Activated gamma-delta T cell treated with Interleukin-2 at 50 U/mL for 16 hours (primary cell): ENCODE measurements at places on chromosomes 2 and 18.

GRCh38 chr18:12882453-12883371 lies 1.3 kb downstream of the PTPN2 start:
- DNase-seq: no peak

DNA sequence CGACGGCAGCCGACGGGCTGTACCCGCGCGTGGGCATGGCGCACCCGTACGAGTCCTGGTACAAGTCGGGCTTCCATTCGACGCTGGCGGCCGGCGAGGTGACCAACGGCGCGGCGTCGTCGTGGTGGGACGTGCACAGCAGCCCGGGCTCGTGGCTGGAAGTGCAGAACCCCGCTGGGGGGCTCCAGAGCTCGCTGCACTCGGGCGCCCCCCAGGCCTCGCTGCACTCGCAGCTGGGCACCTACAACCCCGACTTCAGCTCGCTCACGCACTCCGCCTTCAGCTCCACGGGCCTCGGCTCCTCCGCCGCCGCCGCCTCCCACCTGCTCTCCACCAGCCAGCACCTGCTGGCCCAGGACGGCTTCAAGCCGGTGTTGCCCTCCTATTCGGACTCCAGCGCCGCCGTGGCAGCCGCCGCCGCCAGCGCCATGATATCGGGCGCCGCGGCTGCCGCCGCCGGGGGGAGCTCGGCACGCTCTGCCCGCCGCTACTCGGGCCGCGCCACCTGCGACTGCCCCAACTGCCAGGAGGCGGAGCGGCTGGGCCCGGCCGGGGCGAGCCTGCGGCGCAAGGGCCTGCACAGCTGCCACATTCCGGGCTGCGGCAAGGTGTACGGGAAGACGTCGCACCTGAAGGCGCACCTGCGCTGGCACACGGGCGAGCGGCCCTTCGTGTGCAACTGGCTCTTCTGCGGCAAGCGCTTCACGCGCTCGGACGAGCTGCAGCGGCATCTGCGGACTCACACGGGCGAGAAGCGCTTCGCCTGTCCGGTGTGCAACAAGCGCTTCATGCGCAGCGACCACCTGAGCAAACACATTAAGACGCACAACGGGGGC lies 2.0 kb downstream of the SP9 start:
- peak; percentile 20 for DNase-seq

- DNase-seq: no peak
These were observed 15.1 kb downstream of the MYL1 start for GRCh38 chr2:210299866-210300373.

DNA sequence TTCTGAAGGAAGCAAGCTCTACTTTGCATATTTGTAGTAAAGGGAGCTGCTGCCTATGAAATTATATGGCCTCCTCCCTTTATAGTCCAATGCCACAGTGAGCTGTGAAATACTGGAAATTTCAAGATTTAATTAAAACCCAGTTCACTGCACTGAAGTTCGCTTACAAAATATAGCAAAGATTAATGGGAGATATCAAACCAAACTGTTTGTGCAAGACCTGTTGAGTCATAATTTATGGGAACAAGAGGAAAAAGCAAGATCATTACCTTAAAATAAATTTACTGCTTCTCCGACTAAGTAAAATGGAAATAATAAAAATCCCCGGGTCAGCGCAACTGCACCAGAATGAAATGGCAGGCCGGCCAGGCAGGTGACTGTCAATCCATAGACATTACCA lies 215.5 kb upstream of the RAB6C start:
- no peak for DNase-seq

GRCh38 chr18:8794156-8794933 lies 89.0 kb downstream of the MTCL1 start:
- DNase-seq: no peak

- DNase-seq: no peak
These were observed 200.6 kb upstream of the MEX3C start for GRCh38 chr18:51398104-51398503.

DNA sequence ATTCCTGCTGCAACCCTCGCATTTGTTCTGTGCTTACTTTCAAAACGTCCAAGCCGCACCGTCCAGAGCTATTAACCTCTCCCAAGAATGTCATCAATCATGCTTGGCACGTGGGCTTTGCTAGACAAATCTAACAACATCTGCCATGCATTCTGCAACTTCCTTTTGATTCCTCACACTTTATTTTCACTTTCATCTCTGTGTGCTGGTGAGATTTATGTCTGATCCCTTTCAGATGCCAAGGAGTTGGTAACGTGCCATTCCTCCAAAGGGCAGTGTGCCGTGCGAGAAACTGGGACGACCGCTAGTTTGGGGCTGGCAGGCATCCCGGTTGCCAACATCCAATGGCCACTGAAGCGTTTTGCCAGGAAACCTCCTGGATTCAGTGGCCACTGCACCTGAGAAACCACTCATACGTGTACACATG lies 230.0 kb upstream of the PARD3B start:
- DNase-seq: no peak

DNA sequence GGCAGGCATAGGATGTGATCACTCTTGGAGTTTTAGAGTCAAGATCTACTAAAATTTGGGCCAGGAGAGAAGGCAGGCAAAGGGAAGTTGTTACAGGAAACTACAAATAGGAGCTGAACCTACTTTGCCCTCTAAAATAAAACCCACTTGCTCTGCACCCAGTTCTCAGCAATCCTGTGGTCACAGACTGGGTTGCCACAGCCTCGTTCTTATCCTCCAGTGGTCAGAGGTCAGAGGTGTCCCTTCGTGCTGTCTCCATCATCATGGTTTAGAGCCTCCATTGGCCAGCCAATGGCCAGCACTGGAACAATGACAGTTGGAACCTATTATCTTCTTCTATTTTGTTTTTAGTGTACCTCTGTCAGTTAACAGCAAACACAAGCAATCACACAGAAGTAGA lies 90.7 kb upstream of the TNP1 start:
- no peak for DNase-seq

DNA sequence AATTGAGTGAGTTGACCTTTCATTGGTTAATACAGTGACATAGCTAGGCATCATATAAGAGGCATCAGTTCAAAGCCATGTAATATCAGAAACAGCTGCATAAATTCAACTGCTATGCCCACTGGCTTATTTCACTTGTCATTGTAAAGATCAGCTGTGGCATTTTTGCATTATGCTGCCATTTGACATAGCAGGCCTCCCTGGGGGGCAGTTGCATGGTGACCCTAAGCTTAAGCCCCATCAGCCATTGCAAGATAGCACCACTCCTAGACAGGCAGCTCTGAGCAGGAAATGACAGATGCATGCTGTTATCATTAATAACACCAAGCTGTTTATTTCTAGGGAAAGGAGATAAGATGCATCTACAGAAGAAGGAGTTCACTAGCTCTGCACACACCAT lies 233.4 kb upstream of the CNTNAP5 start:
- no peak for DNase-seq

DNA sequence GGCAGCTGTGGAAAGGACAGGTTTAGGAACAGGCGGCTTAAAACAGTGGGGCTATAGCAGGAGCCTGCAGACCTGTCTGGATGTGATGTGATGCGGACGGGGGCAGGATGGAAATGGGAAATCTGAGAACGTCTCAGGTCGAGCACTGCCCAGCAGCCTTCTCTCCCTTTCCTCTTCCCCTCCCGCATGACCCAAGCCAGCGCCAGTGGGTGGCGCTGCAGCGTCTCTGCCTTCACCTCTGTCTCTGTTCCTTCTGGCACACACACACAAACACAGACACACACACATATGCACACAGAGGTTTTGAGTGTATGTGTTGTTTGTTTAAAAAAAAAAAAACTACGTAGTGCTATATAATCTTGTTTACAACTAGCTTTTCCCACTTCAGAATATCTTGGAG lies 82.0 kb upstream of the SLC66A3 start:
- DNase-seq: no peak

GRCh38 chr2:18551623-18552022 lies 8.8 kb downstream of the RDH14 start:
- DNase-seq: no peak

DNA sequence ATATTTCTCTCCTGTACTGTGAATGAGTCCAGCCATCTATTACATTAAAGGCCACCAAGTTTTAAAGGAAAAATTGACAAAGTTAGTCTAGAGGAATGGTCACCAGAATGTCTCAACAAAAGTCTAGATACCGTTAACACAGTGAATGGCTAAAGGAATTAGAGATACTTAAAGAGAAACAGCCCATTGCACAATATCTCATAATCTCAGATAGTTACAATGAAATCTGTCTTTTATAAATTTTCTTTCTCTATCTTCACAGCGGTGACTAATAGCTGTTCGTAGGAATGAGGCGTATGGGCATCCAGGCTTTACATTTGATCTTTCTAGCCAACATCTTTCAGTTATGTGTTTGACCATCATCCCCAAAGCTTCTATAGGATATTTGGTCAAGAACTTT lies 30.6 kb downstream of the R3HDM1 start:
- DNase-seq: no peak

DNA sequence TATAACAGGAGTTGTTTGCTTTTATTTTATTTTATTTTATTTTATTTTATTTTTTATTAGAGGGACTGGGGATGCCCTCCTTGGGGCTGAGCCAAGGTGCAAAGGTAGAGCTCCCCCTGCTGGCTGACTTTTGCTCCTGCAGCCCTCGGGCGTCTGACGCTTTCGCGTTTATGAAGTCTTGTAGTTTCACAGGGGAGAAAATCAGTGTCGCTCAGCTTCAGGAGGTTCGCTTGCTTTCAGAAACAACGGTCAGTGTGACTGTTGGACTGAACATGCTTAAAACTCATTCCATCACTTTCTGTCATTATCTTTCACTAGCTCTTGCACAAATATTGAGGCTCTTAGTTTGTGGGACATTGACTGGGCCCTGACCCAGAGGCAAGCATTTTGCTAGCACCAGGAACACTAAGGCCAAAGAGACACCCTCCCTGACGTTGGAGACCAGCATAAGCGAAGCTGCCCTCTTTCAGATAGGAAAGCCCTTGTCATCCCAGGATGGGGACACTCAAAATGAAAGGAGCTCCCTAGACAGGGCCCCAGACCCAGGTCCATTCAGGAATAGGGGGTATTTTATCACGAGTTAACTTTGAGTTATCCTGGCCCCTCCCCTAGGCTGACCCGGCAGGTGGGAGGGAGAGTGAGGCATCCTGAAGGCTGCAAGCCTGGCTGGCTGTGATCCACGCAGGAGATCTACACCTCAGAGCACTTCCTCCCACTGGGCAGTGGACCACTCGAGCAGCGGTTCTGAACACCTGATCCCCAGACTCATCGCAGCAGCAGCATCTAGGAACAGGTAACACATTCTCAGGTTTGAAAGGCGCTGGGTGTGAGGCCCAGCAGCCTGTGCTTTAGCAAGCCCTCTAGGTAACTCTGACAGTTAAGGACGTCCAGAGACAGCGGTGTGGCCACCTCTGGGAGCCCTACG lies 34.4 kb downstream of the LGALSL start:
- DNase-seq: peak; percentile 83

- no peak for DNase-seq
These were observed 53.2 kb downstream of the FEZ2 start for GRCh38 chr2:36544638-36545338.

GRCh38 chr2:168025487-168026202 lies 221.8 kb downstream of the STK39 start:
- no peak for DNase-seq

GRCh38 chr18:32629981-32630700 lies 142.7 kb downstream of the KLHL14 start:
- DNase-seq: no peak

GRCh38 chr2:165563468-165564225 lies 94.1 kb downstream of the CSRNP3 start:
- no peak for DNase-seq

- no peak for DNase-seq
These were observed 263.2 kb upstream of the CDH7 start for GRCh38 chr18:65487569-65487968.

DNA sequence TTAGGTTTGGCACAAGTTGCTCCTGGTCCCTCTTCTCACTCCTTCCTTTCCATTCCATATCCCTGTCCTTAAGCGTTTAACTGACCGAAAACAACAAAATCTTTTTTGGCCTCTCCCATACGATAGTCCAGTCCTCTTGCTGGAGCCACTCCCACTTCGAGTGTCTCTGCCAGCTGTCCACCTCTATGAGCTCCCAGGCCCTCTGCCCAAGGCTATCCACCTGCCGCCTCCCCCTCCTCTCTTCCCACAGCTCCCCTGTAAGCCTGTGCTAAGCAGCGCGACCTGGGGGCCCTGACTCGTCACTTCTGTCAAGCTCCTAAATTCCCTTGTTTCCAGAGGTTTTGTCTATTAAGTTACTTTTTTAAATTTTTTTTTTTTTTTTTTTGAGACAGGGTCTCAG lies 47.0 kb upstream of the FOSL2 start:
- DNase-seq: no peak

DNA sequence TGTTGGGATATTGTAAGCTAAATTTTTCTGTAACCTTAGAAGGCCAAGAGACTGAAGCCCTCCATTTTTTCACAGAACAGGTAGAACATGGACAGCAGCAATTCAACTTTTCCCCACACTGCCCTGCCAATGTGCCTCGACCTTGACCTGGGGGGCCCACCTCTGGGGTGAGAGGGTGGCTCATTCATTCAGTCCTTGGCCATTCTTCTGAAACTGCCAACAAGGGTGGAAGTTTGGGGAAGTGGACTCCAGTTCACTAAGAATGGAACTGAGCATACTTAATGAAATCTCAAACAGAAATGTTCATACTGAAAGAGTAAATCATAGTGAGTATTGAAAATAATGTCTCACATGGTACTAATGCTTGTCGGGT lies 1.1 kb downstream of the EEF1B2 start:
- DNase-seq: no peak

- DNase-seq: peak; percentile 14
These were observed 19.7 kb upstream of the STPG4 start for GRCh38 chr2:47174733-47175361.

DNA sequence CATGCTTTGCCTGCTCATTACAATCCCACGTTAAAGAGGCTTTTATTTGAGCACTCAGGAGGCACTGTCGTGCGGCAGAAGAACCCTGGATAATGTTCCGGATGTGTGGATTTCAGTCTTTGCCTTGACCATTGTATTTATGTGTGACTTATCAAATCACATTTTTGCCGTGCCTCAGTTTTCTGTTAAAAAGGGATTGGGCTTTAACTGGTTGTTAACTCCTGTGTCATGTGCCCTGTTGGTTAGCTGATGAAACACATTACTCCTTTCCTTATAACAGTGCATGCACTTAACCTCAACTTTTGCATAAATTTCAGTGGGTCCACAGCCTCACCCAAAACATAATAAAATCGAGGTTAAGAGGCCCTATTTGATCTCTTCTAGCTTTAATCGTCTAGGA lies 52.7 kb downstream of the NAB1 start:
- no peak for DNase-seq

- DNase-seq: no peak
These were observed 78.5 kb downstream of the SPHKAP start for GRCh38 chr2:228102949-228103348.
